Stimulated activated CD8-positive, alpha-beta memory T cell treated with anti-CD3 and anti-CD28 coated beads, Interleukin-12 subunit alpha, Interleukin-12 subunit beta, amount 100 ng/mL, for 4 hours (primary cell): ENCODE measurements at places on chromosomes 7 and 10.

DNA sequence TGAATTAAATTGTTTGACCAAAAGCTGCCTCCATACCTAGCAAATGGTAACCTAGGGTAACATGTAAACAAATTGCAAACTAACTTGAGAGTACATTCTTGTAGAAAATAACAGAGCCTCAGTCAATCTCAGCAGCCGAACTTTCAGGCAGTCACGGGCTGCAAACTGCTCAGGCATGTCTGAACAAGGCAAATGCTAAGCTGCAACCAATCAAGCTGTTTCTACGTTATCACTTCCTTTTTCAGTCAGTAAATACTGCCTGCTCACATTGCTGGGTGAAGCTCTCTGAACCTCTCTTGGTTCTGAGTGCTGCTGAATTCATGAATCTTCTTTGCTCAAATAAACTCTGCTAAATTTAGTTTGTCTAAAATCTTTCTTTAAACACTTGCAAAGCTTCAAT, 1212.4 kb downstream of the SORCS1 start:
- DNase-seq = no peak

- DNase-seq = no peak
Measured at GRCh38 chr10:52466464-52466863, 152.4 kb downstream of the DKK1 start.

- DNase-seq = no peak
Measured at GRCh38 chr10:71402005-71402404, 5.3 kb downstream of the CDH23 start.

DNA sequence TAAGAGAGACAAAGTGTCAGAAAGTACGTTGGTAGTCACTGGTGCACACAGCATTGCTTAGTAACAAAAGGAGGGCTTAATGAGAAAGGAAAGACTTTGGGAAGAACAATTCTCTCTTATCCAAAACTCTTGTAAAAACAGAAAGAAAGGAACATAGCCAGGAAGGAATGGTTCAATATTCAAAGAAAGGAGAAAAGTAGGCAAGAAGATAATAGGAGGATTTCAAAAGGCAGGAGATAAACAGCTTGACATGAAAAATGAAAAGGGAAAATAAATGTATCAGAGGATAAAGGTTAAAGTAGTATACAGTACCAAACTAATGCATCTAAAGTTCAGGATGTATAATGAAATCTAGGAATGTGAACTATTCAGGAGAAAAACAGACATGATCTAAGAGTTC, 20.1 kb downstream of the ZFAND4 start:
- no peak for DNase-seq

GRCh38 chr10:96153070-96153469, 23.0 kb downstream of the ZNF518A start:
- DNase-seq = no peak

- no peak for DNase-seq
Measured at GRCh38 chr10:132815168-132815857, 29.4 kb upstream of the NKX6-2 start.

- no peak for DNase-seq
Measured at GRCh38 chr7:152086513-152086912, 61.0 kb downstream of the GALNT11 start.

DNA sequence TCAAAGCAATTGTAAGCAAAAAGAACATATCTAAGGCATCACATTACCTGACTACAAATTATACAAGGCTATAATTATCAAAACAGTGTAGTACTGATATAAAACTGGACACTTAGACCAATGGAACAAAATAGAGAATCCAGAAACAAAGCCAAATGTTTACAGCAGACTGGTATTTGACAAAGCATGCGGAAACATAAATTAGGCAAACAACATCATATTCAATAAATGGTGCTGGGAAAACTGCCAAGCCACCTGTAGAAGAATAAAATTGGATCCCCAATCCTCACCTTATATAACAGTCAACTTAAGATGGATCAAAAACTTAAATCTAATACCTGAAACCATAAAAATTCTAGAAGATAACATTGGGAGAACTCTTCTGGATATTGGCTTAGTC, 240.8 kb upstream of the POM121L12 start:
- no peak for DNase-seq

- DNase-seq = no peak
Measured at GRCh38 chr10:111338805-111339204, 262.0 kb downstream of the ADRA2A start.

GRCh38 chr7:121383235-121383910, 12.7 kb downstream of the FAM3C start:
- no peak for DNase-seq

GRCh38 chr7:120504386-120504785, 231.4 kb downstream of the KCND2 start:
- DNase-seq = no peak
